HEK293T (cell line): ENCODE measurements at places on chromosomes 11 and 22.
A peak's percentile ranks its signal among the peaks of the same experiment; 100 is the strongest.

GRCh38 chr11:47186700-47187695, 764 bp upstream of the PACSIN3 start:
- no peak for DNase-seq

GRCh38 chr11:125949271-125950177, 3.7 kb downstream of the VSIG10L2 start:
- no peak for DNase-seq

DNA sequence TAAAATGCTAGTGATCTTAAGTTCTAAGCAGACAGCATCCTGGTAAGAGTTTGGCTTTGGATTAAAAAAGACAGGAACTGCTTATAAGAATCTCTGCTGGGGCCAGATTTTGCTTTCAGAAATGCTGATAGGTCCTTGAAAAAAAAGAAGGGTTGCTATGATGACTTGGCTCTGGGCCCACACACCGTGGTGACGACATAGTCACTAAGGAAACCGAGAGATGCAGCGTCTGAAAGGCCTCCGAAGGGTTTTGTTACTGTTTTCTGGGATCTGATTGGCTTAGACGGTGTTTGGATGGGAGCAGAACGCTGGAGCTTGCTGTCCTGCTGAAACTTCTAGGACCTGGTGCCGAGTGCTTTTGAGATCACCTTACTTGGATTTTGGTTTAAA, 8.4 kb downstream of the FAM118A start:
- DNase-seq, result peak; percentile 70

- DNase-seq, result no peak
These were observed 1.1 kb upstream of the PELI3 start for GRCh38 chr11:66465373-66466224.

DNA sequence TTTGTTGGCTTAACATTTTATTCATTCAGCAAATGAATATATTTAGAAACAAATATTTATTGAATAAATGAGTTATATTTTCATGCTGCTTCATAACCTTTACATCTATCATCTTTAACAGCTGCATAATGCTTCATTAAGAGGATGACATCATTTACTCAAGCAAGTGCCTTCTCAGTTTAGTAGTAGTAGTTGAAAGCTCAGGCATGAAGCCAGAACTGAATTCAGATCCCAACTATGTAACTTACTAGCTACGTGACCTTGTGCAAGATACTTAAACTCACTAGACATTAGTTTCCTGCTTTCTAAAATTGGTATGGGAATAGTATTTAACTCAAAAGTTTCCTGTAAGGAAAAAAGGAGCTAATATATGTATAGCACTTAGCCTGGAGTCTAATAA, 90.3 kb downstream of the TMPRSS5 start:
- no peak for DNase-seq

- no peak for DNase-seq
These were observed 1.3 kb downstream of the TBRG1 start for GRCh38 chr11:124623861-124624525.

DNA sequence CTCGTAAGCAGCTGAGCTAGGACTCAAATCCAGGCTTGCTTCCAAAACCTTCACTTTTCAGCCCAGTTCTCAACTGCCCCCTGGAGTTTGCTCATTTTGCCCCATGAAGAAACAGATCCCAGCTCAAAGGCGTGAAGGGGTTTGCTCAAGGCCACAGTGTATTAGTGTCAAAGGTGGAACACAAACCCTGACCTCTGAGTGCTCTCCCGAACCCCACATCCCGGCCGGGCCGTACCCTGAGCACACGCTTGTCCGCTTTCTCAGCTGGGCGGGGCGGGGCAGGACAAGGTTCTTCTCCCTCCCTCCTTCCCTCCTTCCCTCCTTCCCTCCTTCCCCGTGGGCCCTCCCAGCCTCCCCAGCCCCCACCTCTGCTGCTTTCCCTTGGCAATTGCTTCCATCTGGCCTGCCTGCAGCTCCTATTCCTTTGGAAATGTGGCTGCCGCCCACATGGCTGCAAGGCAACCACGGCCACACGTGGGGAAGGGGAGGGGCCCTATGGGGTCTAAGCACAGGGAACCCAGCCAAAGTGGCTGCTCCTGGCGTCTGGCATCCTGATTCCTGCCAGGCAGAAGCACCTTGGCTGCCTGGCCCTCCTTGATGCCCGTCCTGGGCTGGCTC, 4.1 kb downstream of the ST3GAL4 start:
- no peak for DNase-seq
